ENCODE measurements at places on chromosomes 11 and 22.

- peak; percentile 34 for DNase-seq
Observed at GRCh38 chr11:57476757-57477506, 16.6 kb downstream of the RTN4RL2 start.

- DNase-seq: no peak
Observed at GRCh38 chr11:78319453-78319955, 98.1 kb downstream of the GAB2 start.

DNA sequence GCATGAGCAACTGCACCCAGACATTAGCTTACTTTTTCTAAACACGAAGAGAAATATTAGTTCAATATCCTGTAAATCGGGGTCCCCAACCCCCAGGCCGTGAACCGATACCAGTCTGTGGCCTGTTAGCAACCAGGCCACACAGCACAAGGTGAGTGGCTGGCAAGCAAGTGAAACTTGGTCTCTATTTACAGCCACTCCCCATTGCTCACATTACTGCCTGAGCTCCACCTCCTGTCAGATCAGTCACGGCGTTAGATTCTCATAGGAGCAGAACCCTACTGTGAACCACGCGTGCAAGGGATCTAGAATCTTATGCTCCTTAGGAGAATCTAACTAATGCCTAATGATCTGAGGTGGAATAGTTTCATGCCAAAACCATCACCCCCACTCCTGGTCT is 27.8 kb upstream of the DEPDC7 start:
- DNase-seq: no peak

- no peak for DNase-seq
Observed at GRCh38 chr22:49503321-49503720, 324.4 kb downstream of the BRD1 start.

DNA sequence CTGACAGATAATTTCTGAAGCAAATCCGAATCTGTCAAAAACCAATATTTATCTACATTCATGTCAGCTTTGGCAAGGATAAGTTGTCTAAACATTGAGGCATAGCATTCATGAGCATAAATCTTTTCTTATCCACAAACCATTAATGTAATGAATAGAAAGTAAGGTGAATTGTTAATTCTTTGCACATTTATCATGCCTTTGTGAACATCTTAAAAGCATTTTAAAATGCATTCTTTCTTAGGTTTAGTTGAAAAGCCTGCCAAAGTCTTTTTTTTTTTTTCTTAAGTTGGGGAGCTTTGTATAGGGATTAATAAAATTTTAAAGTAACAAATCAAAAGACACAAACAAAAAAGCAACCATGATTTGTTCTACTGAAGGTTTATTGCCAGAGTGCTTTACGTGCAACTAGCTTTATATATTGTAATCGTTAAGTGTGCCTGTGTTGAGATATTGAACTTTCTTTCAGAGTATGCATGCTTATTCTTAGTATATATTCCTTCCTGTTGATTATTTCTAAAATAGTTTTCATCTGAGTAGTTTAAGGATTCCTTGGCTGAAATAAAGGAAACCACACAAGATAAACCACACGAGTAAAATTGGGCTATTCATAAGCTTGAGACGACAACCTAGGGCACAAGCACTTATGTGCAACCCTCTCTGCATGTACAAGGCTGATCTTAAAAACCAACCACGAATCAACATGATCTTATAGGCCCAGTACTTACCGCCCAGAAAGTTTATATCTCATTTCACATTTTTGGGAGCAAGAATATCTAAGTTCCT is 1110.9 kb upstream of the CNTN5 start:
- no peak for DNase-seq

DNA sequence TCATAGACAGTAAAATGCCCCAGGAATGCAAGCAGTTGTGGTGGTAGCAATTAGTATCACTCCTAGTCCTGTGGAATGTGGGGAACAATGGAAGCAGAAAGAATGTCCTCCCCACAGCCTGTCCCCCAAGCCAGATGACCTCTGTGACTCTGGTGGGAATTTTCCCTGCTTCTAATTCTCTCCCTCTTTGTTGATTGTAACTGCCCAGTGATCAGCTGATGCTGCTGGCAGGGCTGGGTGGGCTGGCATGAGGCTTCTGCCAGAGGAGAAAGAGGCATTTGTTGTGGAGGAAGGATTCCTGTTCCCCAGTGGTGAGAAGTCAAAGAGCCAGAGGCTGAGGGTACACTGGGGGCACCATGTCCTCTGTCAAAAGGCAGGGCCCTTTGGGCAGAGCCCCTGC is 116.7 kb upstream of the NCAM1 start:
- no peak for DNase-seq

DNA sequence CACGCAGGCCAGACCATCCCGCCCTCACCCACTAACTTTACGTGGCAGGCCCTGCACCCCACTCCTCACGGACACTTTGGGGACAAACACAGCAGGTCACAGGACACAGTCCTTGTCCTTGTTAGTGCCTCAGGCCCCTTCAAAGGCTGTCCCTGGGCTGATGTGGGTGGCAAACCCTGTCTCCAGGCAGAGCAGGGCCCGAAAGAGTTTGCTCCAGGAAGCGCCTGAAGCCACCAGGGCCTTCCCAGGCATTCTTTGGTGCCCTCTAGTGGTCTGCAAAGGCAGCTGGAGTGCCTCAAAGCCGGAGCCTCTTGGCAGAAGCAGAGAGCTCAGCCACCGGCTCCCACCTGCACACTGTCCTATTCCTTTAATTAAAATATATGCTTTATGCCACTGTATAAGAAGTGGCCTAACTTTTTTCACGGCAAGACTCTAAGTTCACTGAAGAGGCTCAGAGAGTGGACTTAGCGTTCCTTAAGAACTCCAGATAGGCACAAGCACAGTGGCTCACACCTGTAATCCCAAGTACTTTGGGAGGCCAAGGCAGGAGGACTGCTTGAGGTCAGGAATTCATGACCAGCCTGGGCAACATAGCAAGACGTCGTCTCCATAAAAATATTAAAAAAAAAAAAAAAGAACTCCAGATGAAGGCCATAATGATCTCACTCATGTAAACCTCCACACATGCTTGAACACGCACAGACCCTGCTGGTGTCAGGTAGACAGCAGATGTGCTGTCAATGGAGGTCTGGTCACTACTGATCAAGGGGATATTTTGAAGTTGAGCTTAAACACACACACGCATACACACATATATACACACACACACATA is 11.1 kb downstream of the TXN2 start:
- peak; percentile 81 for DNase-seq

- no peak for DNase-seq
Observed at GRCh38 chr11:74641289-74641688, 48.9 kb downstream of the POLD3 start.

- peak; percentile 39 for DNase-seq
Observed at GRCh38 chr22:42933485-42934091, 76.5 kb upstream of the ARFGAP3 start.

DNA sequence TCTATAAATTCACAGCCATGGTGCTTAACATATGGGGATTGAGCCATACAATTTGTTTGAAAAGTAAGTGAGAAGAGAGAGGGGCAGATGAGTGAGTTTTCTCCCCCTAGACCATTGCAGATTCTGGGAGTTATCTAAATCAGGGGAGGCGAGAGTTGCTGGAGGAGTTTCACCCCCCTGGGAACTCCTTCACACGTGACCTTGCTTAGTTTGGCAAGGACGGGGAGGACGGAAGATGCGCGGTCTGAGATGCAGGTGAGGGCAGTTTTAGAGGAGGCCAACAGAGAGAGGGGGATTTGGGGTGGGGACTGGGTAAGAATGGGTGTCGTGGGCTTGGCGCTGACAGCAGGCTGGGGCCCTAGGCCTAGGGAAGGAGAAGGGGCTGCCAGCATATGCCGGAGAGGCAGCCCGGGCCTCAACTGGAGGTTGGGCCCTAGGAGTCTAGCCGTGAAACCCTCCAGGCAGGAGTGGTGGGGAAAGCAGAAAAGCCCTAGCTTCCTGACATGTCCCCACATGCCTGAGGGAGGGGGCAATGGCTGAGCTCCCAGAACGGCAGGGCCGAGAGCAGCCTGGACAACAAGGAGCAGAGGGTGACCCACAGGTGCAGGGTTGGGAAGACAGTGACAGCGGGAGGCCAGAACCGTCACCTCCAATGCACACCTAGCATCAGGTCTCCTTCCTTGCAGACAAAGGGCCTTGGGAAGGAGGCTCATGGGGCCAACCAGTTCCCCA is 63.9 kb downstream of the ELFN2 start:
- no peak for DNase-seq

GRCh38 chr11:120195601-120196320 is 15.1 kb upstream of the OAF start:
- no peak for DNase-seq

DNA sequence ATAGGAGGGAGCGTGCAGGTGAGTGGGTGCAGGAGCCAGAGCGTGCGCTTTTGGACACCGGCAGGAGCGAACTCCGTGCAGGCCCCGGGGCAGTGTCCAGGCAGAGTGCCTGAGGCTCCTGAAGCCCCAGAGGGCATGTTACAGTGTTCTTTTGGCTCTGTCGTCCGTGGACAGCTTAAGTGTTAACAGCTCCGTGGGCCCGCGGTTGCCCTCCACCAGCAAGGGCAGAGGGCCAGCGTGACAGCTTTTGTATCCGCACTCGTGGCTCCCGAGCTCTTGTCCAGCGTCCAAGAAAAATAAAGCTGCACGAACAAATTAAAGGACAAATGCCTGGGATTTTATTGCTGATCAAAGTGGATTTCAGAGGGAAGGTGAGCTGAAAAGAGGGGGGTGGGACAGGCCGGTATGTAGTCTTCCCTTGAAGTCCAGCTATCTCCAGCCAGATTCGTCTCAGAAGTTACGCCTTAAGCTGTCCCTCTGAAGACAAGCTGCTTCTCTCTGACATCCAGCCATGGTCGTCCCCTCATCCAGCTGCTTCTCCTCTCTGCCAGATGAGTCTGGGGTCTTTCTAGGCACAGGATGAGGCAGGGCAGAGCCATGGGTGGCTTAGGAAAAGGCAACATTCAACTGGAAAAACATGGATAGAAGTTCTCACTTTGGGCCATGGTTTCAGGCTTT is 968 bp upstream of the TMEM109 start:
- DNase-seq: no peak

All from activated naive CD4-positive, alpha-beta T cell treated with Interleukin-2 at 50 U/mL for 16 hours (primary cell).